ENCODE measurements at places on chromosomes 3 and 15.

GRCh38 chr3:38011111-38011510 lies 18.3 kb downstream of the PLCD1 start:
- DNase-seq: no peak

GRCh38 chr15:62928242-62928999 lies 114.1 kb upstream of the TPM1 start:
- peak; percentile 50 for DNase-seq

DNA sequence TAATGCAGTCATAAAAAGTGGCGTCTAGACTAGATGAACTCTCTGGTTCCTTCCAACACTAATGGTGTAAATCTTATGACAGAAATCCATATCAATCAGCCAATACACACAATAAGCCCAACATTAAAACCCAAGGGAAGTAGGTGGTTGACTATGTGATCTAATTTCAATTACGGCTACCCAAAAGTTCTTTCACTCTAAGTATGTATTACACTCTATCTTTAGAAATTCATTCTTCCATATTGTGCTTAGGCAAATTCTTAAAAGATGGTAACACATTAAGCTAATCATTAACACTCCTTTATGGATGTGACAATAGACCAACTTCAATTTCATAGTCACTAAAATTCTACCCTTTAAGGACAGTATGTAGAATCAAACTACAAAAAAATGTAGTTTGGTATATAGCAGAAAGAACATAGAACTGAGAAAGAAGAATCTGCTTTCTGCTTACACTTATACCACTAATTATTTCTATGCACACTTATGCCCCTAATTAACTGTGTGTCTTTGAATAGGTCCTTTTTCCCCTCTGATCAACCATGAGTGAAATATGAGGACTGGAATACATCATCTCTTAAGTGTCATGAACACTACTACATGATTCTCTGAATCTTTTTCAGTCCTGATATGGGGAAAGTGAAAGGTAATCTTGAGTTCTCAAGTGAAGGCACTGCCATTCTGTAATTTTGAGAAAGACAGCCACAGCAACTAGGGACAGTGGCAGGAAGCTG lies 557.6 kb downstream of the IGSF11 start:
- no peak for DNase-seq

GRCh38 chr3:101039285-101039684 lies 46.1 kb upstream of the ABI3BP start:
- no peak for DNase-seq

DNA sequence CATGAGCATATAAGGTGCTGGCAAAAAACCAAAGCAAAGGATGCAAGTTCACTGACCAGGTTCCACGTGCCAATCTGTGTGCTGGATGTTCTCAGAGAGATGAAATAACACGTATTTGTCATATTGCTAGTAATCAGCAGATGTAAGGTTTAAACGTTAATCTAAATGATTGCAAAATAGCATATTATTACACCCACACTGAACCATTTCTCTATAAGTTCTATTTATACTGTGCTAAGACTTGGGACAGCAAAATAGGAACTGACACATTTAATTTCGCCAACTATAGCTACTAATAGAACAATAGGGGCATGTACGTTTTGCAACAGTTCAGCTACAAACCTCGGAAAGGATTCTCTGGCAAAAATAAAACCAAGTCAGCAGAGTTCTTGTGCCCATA lies 350.3 kb upstream of the ZNF385D start:
- no peak for DNase-seq

- no peak for DNase-seq
Observed at GRCh38 chr15:63401714-63402497, 20.3 kb upstream of the CA12 start.

DNA sequence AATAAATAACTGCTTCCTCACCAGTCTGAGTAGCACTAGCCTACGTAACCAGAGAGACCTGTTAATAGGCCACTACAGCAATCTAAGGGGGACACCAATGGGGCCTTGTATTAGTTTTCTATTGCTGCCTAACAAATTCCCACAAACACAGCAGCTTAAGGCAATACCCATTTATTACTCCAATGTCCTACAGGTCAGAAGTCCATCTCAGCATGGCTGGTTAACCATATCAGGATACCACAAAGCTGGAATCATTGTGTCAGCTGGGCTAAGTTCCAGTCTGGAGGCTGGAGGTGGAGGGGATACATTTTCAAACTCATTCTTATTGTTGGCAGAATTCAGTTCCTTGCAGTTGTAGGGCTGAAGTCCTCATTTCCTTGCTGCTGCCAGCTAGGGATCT lies 331.9 kb downstream of the ULK4 start:
- no peak for DNase-seq

DNA sequence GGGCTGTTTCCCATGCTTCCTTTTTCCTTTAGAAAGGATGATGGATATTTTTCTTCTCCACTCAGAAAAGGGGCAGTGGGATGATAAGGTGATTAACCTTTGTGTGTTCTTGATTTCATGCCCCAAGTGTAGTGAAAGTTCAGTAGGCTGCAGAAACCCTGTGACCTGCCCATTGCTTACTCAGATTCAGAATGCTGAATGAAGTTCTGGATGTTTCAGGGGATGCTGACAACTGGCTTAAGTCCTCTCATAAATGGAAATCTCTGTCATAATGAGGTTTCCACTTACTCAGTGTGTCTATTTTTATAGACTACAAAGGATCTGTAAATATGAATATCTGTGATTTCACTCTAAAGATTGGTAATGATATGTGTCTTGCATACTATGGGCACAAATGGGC lies 471.3 kb upstream of the TPRG1 start:
- DNase-seq: no peak

GRCh38 chr3:61564395-61565059 lies 3.2 kb downstream of the PTPRG start:
- peak; percentile 32 for DNase-seq

- no peak for DNase-seq
Observed at GRCh38 chr3:10015461-10015904, 10.8 kb upstream of the FANCD2 start.

GRCh38 chr15:52280326-52281084 lies 15.1 kb downstream of the MYO5C start:
- DNase-seq: no peak

- DNase-seq: no peak
Observed at GRCh38 chr3:195150181-195151118, 120.5 kb downstream of the XXYLT1 start.

DNA sequence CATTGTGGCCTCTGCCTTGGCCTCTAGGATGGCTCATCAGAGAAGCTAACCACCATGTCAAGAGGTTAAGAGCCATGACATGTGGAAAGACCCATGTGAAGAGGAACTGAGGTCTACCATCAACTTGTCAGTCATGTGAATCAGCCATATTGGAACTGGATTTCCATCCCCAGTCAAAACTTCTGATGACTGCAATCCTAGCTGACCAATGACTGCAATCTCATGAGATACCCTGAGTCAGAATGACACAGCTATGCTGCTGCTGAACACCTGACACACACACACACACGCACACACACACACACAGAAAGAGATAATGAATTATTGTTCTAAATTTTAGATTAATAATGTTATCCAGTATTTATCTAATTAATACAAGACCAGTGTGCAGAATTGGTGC lies 337.5 kb upstream of the LMCD1 start:
- no peak for DNase-seq

DNA sequence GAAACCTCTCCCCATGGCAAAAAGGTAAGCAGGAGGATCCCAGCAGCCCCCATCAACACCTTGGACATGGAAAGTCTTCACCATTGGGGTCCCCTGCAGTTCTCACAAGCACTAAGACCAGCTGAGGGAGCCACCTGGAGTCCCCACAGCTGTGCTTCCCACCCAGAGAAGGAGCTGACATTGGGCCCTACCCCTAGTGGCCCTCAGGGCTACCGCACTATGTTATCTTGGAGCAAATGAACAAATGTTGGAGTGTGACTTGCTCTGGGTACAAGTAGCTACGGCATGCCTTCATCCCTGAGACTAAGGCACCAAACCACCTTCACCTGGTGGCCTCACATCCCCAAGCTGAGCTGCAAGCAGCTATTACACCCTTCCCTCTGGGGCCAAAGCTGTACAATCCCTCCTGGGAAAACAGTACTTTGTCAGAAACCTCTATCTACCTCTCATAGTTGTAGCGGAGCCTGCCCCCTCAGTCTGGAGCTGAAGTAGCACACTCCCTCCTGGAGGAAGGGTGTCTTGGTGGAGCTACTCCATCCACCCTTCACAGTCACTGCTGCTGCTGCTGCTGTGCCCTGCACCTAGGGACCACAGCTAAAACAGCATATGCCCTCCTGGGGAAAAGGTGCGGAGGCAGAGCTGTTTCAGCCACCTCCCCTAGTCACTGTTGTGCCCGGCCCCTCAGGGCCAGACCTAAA lies 42.7 kb downstream of the SERP1 start:
- no peak for DNase-seq

- DNase-seq: peak; percentile 33
Observed at GRCh38 chr3:139764936-139765335, 87.2 kb upstream of the NMNAT3 start.

- peak; percentile 57 for DNase-seq
Observed at GRCh38 chr15:63157891-63158431, 684 bp upstream of the RPS27L start.

All from HTR-8/SVneo (cell line).